ENCODE measurements at places on chromosomes 5 and 9. TPM values are rescaled to one million over a fixed set of nuclear protein-coding genes. Genes with fewer than 3 reads are reported as not detected.

DNA sequence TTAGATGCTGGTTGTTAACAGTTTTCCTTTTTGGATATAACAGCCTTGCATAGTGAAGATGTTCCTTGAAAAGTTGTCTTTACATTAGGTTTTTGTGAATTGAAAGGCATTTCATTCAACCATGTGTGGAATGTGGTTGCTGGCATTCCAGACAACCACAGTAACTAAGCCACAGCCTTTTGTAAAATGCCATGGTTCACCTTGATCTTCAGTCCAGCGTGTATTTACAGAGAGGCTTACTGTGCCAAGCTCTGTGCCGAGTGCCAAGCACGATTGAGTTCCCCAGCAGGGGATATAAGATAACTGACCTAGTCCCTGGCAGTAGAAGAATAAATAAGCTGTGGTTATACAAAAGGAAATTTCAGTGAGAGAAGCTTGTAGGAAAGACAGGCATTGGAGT, 4.9 kb downstream of the EXOSC2 start:
- no peak for DNase-seq

GRCh38 chr9:111953444-111953843, 56.8 kb downstream of the UGCG start:
- DNase-seq: no peak

- no peak for DNase-seq
These were observed 16.7 kb downstream of the PTGS1 start for GRCh38 chr9:122387536-122387935.

GRCh38 chr5:37641933-37642332, 197.9 kb downstream of the GDNF start:
- DNase-seq: no peak

DNA sequence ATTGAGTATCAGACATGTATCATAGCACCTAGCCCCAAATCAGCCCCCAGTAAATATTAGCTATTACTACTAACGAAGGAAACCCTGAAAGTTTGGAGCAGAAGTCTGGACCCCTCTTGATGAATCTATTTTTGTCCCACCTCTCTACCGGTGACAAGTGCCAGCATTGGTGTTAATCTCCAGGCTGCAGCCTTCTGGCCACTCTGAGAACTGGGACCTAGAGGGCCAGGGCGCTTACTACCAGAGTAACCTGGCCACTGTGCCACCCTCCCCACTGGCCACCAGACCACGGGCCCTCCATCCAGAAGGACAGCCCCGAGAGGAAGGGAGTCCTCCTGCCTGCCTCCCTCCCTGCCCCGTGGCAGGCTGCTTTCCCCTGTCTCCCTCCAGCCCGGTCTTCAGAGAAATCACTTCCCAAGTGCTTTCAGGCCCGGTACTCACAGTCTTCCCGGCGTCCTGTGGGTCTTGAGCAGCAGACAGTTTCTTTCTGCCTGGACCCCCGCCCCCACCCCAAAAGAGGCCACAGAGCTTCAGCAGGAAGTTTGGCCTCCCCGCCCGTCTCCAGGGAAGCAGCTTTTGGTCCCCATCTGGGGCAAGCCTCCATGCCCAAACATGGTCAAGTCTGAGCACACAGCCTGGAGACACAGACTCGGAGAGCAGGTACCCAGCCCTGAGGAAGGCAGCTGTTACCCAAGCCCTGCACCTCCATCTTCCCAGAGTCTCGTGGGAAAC, at the start of gene KCNMB1:
Gene KCNMB1 (minus strand): TSS at position 550 of the 732 bp plus-strand sequence. CDS start 3,920 bp downstream, outside the sequence.
- no peak for DNase-seq

DNA sequence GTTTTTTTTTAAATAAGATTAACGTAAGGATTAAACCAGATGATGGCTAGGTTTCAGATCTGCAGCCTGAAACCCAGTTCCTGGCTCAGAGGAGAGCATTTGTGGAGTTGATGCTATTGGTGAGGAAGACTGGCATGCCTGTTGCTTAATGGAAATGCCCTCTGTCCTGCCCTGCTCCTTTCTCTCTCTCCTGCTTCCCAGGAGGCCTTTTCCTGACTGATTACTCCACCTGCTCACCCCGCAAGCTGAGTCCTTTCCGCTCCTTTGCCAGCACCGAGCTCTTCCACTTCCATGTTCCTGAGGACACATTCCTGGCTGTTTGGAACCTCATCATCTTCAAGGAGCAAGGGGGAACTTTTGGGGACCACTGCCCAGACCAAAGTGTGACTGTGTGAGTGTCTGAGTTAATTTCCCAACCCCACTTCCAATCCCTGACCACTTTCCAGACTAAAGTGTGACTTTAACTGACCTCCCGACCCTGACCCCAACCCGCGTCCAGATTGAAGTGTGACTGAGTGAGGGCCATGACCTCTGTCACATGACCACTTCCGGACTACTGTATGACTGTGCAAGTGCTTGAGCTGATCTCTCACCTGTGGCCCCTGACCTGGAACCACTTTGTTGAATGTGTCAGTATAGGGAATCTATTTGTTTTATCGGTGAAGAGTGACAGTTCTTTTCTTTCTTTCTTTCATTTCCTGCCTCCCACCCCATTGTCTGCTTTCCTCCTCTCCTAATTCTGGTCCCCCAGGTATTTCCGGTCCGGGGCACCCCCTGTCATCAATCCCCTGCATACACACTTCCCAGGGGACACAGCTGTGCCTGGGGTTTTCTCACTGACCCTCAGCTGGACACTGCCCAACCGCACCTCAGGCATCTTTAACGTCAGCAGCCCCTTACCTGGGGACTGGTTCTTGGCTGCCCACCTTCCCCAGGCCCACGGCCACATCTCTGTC, 5.5 kb downstream of the TMEM8B start:
- no peak for DNase-seq

DNA sequence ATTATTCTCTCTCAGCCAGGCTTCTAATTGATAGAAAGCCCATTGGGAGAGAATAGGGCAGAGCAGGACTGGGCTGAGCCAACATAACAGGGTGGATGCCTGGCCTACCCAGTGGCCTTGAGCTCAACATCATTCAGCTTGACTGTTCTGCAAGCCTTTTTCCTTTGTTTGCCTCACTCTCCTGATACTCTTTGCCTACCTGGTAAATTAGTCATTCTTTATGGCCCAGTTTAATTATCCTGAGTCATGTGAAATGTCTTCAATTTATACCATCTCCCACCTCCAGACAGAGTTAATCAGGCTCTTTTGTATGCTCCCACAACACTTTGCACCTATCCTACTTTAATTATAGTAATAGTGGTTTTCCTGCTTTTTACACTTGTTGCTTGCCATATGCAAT, 13.6 kb downstream of the GLRA1 start:
- no peak for DNase-seq

GRCh38 chr5:72408603-72409002, 88.4 kb downstream of the PTCD2 start:
- DNase-seq: no peak

DNA sequence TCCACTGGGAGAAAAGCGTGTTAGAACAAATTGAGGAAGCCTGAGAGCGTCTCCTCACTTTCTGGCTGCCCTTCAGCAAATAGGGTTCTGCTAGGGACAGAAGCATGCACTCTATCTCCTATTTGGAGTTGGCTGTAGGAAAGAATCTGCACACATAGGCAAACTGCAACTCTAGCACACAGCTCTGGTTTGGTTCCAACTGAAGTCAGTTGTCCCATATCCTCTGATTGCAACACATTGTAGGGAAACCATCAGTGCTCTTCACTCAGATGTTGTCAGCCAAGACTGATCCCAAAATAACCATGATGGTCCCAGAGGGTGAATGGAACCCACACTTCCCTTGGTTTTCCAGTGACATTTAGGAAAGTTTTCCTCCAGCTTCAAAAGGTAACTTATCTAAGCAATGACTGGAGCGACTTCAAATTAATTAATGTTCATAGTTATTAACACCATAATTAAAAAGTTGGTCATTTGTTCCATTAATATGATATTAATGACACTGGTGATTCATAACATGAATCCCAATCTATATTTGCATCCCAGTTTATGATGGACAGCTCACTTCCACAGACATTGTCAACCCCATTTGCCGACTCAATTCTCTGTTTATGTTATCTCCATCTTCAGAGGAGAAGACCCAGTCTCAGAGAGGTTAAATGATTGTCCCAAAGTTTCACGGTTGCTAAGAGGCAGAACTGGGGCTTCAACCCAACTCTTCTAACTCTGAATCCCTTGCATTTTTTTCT, 136.7 kb upstream of the ZNF462 start:
- DNase-seq: no peak

- DNase-seq: no peak
These were observed 278.9 kb downstream of the EFNA5 start for GRCh38 chr5:107391787-107392186.

DNA sequence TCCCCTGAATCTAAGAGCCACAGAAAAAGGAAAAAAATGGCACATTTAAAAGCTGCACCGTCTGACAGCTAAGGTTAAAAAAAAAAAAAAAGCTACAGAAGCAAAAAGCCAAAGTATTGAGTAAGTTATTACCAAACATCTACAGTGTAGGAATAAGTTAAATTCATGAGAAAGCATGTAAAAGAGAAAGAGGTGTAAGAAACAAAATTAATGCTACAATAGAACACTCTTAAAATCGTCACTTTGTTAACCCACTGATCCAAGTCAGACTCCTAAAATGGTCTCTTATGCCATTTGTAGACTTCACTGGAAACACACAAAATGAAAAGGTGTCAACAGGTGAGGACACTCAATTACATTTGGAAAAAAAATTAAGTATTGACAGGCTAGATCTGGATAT, 120.2 kb downstream of the SSBP2 start:
- no peak for DNase-seq

RBM27 gene
- 34.0 TPM for total RNA-seq

PCDHGA6 gene
- total RNA-seq: 12.0 TPM

SNX30 gene
- 36.3 TPM for total RNA-seq

ATG10 gene
- total RNA-seq: 9.9 TPM

TEX48 gene
- total RNA-seq: not detected
